ENCODE measurements at places on chromosomes 5 and 9.

GRCh38 chr5:131942016-131942415, 3.4 kb downstream of the MEIKIN start:
- DNase-seq: no peak

DNA sequence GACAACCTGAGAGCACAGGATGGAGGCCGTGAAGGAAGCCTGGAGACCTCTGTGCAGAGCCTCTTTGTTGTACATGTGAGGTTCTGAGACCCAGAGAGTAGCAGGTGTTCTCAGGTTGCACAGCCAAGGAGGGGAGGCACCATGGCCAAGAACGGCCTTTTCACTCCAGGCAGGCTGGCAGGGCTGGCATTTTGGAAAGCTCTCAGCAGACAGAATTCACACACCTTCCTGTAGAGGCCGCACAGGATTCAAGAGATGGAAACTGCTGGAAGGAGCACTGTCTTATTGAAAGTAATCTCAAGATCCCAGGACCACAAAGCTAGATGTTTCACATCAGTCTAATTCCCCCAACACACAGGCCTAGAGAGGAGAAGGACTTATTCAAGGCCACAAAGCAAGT, 52.8 kb upstream of the XPA start:
- no peak for DNase-seq

DNA sequence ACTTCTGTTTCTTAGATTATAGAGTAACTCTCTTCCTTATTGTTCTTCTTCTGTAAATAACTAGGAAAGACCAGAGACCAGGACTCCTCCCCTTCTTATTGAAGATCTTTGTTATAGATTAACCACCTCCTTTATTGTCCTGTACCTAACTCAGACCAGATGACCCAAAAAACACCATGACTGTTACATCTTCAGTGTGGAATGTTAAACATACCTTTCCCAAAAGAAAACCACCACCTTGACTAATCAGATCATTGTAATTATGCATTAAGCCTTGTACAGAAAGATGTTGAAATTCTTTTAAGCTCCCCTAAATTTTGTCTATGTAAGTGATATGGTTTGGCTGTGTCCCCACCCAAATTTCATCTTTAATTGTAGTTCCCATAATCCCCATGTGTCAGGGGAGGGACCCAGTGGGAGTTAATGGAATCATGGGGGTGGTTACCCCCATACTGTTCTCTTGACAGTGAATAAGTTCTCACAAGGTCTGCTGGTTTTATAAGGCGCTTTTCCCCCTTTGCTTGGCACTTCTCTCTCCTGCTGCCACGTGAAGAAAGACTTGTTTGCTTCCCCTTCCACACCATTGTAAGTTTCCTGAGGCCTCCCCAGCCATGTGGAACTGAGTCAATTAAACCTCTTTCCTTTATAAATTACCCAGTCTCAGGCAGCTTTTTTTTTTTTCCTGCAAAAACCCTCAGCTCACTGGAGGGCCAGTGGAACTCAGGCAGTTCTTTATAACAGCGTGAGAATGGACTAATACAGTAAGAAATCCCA, 26.3 kb downstream of the ARSB start:
- no peak for DNase-seq

- no peak for DNase-seq
These were observed 247.2 kb downstream of the NTRK2 start for GRCh38 chr9:84916769-84917168.

GRCh38 chr9:111108946-111109345, 70.7 kb upstream of the LPAR1 start:
- DNase-seq: no peak

DNA sequence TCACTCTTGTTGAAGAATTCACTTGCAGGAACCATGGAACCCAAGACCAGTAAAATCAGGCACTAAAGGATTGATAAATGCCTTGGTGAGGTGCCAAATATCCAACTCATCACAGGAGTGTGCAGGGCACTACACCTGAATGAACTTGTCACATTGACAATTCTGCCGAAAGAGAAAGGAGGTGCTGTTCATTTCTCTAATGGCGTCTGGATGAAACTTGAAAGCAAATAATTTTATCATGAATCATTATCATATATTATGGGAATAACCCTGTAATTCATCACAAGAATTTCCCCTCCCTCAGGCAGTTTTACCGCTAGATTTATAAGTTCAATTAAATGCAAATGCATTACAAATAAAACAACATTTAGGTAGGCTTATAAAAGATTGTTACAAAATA, 360.0 kb downstream of the GLIS3 start:
- DNase-seq: no peak
